ENCODE measurements at places on chromosomes 3 and 15.

DNA sequence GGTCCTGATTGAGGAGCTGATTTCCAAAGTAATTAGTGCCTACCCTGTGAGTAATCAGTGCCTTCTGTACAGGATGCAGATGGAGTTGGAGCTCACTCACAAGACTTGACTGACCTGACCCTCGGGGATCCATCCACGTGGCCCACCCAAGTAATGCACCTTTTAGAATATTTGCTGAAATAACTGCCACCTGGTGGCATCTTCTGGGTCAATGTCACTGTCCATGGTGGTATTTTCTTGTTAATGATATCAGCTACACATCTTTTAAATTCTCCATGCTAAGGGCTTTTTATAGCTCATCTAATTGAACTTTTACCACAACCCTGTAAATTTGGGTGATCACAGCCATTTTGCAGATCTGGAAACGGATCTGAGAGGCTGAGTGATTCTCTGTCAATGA, 74.3 kb upstream of the ANKRD34C start:
- DNase-seq: no peak

DNA sequence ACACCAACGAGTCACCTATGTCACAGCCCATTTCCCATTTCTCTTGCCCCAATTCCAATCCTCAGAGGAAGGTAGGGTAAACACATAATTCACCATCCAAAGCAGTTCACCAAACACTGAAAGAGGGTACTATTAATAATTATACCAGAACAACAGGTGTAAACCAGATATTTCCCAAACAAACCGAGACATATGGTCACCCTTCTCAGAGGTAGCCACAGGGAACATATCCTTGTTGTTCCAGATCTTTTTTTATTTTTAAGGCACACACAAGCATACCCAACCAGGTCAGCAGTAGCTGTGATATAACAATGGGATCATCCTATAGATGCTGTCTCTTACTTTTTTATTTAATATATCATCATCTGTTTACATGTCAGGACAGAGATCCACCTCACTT, 24.7 kb downstream of the MAGI1 start:
- no peak for DNase-seq

DNA sequence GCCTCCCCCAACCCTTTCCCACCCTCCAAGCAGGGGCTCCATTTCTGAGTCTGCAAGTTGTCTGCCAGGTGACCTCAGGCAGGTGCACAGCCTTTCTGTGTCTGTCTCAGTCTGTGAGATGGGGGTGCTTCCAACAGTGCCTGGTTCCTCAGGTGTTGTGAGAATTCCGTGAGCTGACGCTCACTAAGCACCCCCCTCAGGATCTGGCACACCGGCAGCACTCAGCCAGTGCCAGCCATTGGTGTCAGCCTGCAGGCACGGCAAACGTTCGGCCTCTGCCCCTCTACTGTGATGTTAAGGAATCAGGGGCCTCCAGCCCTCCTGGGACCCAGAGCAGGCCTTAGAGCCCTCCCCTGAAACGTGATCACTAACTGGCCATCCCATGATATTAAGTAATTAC, 2.4 kb downstream of the KLF15 start:
- DNase-seq: no peak

DNA sequence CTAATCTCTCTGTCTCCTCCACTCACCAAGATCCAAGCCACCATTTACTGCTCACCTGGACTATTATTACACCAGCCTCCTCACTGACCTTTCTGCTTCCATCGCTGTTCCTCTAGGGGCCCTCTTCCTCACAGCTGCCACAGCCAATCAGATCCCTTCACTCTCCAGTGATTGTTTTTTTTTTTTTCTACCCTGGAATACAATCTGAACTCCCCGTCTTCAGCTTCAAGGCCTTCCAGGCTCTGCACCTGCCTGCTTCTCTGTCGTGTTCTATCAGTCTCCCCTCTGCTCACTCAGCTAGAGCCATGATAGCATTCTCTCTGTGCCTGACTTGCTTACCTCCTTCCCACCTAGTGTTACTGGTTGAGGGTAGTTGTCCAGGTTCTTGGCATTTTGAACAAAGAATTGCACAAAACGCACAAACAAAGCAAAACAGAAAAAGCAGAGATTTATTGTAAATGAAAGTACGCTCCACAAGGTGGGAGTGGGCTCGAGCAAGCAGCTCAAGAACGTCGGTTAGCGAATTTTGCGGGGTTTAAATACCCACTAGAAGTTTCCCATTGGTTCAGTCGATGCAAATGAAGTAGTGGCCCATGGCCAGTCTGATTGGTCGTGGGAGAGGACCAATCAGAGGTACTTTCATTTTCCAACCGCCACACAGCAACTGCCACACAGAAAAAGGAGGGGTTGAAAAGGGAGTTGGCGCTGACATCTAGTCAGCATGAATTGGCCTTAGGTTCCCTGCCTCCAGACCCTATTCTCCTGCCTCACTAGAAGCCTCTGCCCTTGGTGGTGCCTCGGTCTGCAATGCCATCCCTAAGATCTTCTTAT, 188.9 kb downstream of the TLE3 start:
- DNase-seq: no peak

DNA sequence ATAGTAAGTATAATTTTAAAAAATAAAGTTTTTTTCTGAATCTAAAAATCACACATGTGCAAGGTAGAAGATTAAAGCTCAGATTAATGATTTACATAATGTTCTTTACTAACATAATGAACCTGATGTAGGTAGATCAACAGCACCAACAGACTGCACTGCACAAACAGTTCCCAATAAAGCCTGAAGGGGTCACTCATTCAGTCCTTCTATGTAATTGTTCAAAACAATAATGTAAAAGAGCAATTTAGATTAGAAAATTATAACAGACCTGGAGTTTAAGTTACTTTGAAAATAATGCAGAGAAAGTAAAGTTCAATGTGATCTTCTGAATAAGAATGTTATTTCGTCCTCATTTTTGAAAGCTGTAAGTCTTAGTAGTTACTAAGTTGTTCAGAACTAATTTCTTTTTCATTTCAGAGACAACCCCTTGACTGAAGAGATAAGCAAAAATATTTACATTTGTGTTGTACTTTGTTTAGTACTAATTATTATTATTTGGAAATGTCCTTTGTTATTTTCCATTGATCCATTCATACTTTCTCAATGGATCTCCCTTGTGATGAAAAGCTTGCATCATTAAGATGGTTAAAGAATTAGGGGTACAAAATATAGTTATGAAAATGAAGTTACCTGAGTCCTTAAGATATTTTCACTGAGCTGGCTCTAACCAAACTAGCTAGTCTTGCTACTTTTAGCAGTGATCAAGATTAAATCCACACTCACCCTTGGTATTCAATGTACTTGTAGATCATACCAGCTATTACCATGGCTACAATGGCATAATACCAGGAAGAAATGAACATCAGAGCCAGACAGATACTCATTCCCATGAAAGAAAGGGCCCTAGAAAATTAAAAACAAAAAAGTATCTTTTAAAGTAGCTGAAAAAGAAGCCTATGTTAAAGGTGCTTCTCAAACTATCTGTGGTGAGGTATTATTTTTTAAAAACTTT, 16.8 kb downstream of the EMC4 start:
- DNase-seq: no peak

DNA sequence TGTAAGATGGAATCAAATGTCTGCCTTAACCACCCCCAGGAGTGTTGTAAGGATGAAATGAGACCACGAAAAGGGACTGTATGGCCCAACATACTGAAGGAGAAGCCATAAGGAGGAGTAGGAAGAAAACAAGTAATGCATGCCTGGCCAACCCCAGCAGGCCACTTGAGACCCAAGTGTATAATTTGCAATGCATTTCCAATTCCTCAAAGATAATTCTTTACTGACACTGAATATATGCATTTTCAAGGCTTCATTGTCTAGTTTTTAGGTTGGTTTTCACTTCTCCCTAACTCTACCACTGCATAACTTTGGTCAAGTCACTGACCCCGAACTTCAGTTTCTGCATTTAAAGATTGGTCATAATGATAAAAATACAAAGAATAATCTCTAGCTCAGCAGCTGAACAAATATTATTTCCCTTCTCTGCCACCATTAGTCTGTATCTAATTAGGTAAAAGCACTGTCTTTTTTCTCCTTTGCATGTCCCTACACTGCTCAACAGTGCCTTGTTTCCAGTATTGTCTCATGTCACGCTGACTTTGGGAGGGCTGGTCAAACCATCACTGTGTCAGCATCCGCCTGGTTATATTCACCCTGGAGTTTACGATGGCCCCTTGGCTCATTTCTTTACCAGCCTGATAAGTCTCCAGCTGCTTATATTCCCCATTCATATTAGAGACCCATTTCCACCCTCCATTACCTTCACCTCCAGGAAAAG, 378.6 kb downstream of the NTRK3 start:
- DNase-seq: no peak

- DNase-seq: no peak
Measured at GRCh38 chr3:138371070-138371965, 22.9 kb downstream of the MRAS start.

DNA sequence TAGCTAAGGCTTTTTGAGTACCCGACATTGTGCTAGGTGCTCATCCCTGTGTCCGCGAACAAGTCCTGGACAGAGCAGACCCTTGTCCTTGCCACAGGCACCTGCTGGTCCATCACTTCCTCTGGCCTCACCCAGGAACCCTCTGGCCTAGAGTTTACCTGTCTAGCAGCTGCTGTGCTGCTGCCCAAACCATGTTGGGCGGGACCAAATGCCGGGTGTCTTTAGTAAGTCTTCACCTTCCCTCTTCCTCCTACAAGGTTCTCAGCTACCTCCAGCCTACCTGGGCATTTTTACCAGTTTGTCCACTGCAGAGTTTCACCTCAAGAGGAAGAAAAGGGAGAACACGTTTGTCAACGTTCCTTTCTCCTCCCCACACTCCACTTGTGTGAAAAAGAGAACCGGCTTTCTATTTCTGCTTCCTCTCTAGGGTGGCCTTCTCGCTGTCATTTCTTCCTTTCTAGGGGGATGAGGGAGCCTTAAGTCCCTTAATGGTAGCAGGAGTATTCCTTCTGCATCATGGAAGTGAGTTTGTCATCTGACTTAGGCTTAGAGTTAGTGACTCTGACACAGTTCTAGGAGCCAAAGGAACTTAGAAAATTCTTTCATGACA, 80.4 kb upstream of the GCNT3 start:
- DNase-seq: no peak

GRCh38 chr3:15148614-15149013, 49.7 kb upstream of the RBSN start:
- peak; percentile 5 for DNase-seq

GRCh38 chr15:59115047-59115446, 10.1 kb downstream of the CCNB2 start:
- no peak for DNase-seq

DNA sequence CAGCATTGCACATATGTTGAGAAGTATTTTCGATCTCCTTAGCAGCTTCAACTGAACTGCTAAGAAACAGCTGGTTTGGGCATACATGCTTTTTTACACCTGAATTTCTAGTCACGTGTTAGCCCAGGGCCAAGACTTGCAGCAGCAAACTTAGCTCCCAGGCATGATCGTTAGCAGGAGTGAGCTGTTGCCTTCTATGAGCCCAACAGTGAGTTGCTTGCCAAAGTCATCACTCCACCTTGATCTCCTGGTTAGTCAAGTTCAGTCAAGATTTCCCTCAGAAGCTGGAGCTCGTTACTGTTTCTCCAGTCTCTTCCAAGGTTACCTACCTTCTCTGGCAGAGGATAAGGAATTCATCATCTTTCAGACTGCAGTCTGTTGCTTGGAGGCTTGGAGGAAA, 100.4 kb upstream of the SEMA6D start:
- no peak for DNase-seq

GRCh38 chr15:70121624-70122302, 24.0 kb upstream of the TLE3 start:
- no peak for DNase-seq

GRCh38 chr3:14142567-14143270, 17.9 kb downstream of the TMEM43 start:
- no peak for DNase-seq

GRCh38 chr3:16012086-16012485, 162.4 kb upstream of the GALNT15 start:
- DNase-seq: no peak

- no peak for DNase-seq
Measured at GRCh38 chr15:100502651-100503050, 26.1 kb downstream of the CERS3 start.

- no peak for DNase-seq
Measured at GRCh38 chr15:69515926-69516325, 63.3 kb downstream of the RPLP1 start.

DNA sequence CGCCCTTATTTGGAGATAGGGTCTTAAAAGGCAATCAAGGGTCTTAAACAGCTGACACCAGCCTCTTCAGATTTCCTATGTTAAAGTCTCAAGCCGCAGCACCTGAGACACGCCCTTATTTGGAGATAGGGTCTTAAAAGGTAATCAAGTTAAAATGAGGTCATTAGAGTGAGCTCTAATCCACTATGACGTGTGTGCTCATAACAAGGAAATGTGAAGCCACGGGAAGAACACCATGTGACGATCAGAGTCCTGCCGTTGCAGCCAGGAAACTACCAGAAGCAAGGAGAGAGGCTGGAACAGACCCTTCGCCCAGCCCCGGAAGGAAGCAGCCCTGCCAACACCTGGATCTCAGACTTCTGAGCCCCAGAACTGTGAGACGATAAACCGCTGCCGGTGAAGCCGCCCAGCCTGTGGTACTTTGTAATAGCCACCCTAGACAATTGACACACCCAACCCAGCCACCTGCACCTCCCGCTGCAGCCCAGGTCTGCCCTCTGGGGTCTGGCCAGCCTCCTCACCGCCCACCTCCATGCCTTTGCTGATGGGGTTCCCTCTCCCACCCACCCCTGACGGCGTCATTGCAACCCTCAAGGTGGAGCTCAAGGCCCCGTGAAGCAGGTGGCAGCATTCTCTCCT, 137.9 kb downstream of the MEGF11 start:
- no peak for DNase-seq

DNA sequence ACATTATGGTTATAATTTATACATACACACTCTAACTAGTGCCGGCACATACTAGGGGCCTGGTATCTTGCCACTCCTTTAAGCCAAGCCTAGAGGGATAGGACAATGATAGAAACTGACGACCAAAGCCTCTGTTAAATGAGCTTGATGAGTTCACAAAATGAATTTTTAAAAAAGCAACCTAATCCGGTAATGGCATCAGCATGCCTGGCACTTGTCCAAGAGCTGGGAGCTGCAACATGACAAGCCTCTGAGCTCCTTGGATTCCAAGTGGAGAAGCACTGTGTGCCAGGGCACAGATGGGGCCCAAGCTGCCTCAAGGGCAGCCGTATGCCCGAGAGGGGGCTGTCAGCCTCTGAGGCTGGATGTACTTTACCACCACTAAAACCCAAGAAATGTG, 9.7 kb downstream of the ETV5 start:
- DNase-seq: no peak

- no peak for DNase-seq
Measured at GRCh38 chr15:99632521-99632920, 66.7 kb downstream of the MEF2A start.

DNA sequence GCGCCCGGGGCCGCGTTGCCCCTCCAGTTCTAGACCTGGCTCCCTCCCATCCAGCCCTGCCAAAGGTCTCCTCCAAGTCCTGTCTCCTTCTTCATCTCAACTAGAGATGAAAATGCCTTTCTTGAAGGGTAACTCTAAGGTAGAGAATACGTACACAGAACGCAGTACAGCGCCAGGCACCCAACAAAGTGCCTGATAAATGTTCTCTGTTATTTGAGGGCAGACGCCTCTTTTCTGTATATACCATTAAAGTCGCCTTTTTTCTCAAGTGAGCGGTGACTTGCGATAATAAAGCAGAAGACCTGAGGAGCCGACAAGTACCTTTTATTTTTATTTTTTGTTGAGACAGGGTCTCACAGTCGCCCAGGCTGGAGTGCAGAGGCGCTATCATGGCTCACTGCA, 809 bp downstream of the CRTAP start:
- no peak for DNase-seq

- DNase-seq: peak; percentile 69
Measured at GRCh38 chr3:49880581-49881315, 11.0 kb upstream of the CAMKV start.

GRCh38 chr3:26960382-26960781, 337.8 kb downstream of the LRRC3B start:
- no peak for DNase-seq

All from nephron progenitor cell (in vitro differentiated cells).